ENCODE measurements at places on chromosomes 2 and 18.

DNA sequence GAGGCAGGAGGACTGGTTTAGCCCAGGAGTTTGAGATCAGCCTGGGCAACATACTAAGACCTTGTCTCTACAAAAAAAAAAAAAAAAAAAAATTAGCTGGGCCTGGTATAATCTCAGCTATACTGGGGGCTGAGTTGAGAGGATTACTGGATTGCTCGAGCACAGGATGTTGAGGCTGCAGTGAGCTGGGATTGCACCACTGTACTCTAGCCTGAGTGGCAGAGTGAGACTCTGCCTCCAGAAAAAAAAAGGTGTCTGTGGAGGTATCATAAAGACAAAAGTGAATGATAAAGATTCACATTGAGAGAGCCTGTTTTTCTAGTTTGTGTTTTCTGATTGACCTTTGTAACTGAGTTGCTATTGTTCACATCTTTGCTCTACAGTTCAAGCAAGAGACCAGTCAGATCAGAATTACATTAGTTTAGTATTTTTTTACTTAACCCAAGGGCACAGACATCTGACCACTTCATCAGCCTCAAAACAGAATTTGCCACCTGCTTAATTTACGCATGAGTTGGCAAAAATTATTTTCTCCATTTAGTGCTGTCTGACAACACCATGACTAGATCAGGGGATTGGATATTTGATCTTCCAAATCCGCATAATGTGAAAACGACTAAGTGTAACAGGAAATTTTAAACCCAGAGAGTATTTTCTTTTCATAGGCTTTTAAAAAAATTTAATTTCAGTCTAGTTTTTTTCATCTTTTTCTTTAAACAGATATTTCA lies 271.0 kb downstream of the TGIF1 start:
- no peak for DNase-seq

DNA sequence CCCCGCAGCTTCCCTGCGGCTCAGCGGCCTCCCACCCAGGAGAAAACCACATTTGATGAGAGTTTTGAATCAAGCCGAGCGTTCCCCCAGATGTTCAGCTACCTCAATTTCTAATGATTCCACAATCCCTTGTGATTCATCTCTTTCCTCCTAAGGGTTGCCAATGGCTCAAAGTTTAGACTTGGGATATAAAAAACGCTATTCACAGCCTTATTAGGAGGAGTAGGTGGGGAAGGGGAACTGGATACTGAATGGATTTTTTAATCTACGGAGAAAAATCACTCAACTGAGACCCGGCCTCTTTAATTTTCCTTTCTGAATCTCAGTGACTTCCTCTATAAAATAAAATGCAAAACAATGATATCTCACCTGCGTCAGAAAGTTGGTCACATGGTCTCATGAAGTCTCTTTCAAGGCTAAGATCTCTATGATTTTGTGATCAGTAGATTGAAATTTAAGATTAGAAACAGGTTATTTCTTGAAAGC lies 192.6 kb upstream of the TCF4 start:
- peak; percentile 40 for DNase-seq

- DNase-seq, result no peak
Observed at GRCh38 chr2:199830531-199830930, 20.5 kb downstream of the FTCDNL1 start.

- no peak for DNase-seq
Observed at GRCh38 chr18:14979875-14980274, 231.9 kb downstream of the ANKRD30B start.

DNA sequence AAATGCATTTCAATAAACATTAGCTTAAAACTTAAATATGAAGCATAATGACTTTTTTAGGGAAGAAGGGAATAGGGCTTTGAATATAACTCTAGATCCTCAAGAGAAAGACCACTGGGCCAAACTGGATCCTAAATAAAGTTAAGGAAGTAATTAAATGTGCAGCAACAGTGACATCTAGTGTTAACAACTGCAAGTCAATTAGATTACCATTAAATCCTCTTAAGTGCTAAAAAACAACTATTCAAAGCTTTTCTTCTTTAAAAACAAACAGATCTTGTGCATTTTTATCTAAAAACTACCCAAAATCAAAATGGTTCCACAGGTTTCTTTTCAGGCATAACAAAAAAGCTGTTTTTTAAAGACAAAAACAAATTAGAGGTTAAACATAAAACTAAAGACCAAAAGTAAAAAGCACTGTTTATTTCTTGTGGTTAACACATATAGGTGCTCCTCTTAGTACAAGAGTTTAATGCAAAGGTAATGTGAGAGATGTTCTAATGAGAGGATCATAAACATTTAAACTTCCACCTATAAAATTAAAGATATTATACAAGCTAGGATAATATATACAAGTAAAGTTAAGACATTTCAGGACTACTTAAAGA lies 111.4 kb downstream of the THADA start:
- DNase-seq, result peak; percentile 94

- no peak for DNase-seq
Observed at GRCh38 chr2:213010106-213010779, 141.2 kb downstream of the IKZF2 start.

GRCh38 chr2:62787386-62787785 lies 81.9 kb downstream of the EHBP1 start:
- DNase-seq, result peak; percentile 73

GRCh38 chr18:5600378-5601071 lies 56.7 kb upstream of the EPB41L3 start:
- peak; percentile 55 for DNase-seq

DNA sequence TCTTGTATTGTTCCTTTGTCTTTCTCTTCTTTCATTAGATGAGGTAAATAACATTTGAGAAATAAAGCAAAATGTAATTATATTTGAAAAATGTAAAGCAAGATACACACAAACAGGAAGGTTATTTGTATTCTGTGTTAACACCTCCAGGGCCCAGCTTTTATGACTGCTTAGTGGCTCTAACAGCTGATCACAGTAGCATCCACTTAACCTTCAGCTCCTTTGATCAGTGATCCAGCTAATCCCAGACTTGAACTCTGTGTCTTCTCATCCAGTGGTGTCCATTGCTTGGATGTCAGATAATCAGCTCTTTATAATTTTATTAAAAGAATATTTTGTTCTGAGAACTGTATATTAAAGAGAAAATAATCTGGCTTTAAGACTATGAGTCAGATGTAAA lies 44.5 kb downstream of the PSMD14 start:
- no peak for DNase-seq

DNA sequence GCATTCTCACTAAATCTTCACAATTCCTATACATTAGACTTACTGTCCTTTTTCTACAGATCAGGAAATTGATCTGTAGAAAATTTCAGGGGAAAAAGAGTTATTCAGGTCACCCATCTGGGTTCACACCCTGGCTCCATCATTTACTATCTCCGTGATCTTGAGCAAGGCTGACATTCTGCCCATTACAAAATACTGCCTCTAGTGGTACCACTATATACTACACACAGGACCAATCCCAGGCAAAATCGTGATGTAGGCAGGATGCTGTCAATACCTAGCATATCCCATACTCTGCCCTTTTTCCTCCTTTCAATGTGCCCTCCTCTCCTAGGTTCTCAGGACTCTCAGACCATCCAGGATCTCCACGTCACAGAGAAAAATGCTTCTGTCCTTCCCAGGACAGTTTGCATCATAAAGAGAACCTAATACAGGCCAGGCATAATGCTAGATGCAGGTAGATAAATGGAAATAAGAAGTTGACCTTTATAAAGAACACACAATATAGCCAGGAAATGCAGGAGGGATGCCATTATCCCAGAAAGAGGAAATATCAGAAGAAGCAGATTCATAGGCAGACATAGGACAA lies 101.9 kb downstream of the CDH20 start:
- DNase-seq, result peak; percentile 5

- DNase-seq, result no peak
Observed at GRCh38 chr2:136217996-136218395, 100.0 kb upstream of the CXCR4 start.

DNA sequence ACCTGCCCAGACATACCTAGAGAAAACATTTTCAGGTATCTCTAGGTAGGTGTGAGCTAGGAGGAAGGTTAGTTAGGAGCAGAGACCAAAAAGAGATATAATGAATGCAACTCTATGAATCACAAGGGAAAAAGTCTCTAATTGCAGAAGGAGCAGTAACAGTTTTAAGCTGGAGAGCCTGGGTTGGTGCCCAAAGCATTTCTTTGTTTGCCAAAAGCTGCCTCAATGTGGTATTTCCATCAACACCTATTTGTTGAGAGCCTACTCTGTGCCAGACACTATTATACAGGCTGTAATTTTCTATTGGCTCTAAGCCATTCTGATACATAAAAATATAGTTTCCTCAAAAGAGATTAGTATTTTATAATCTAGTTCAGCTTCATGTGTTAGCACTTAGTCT lies 141.6 kb downstream of the UBE2E3 start:
- no peak for DNase-seq

DNA sequence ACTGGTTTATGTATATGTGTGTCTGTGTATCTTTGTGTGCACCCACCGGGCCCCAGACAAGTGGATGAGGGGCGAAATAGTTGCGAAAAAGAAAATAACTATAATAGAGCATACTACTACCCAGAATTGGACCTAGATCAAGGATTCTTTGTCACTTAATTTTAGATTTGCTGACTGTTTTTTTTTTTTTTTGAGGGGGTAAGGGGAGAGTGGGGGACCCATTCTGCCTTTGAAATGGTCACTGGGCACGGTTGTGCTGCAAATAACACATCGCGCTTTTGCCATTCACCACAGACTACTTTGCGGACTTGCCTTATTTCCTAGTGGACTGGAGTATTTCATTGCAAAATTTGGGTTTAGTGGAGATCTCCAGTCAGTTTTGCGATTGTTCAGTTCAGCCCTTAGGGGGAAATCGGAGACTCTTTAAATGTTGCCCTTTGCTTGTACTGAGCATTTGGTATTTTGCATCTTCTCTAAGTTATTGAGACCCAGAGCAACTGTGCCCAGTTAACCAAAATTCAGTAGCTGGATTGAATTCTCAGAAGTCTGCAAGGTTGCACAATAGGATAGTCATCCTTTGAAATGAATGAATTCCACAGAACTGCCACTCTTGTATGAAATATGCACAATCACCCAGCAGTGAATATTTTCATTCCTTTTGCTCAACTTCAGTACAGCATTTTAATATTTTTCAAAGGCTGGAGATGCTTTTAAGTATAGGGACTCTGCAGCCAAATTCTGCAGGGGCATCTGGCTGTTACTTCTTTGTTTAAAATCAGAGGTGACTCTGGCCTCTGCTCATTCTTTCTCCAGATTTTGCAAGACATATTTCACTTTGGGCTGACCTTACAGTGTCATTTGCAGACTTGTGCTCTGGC lies 2.9 kb downstream of the TRIB2 start:
- peak; percentile 88 for DNase-seq

GRCh38 chr18:26741048-26741447 lies 124.5 kb downstream of the AQP4 start:
- no peak for DNase-seq

DNA sequence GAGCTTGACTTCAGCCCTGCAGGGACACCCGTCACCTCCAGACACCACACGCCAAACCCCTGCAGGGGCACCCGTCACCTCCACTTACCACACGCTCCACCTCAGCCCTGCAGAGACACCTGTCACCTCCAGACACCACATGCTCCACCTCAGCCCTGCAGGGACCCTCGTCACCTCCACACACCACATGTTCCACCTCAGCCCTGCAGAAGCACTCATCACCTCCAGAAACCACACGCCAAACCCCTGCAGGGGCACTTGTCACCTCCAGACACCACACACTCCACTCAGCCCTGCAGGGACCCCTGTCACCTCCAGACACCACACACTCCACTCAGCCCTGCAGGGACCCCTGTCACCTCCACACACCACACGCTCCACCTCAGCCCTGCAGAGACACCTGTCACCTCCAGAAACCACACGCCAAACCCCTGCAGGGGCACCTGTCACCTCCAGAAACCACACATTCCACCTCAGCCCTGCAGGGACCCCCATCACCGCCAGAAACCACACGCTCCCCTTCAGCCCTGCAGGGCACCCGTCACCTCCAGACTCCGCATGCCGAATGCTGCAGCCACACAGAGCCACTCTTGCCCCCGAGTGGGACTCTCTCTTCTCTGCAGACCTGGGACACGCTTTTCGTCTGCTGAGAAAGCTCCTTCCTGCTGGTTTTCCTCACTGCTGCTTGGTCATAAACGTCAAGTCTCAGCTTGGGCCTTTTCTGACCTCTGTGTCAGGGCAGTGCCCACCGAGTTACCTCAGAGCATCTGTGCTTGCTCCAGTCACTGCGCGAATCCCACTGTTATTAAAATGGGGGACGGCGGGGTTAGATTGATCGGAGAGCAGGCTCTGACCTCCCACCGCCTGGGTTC lies 77.5 kb upstream of the SALL3 start:
- no peak for DNase-seq

DNA sequence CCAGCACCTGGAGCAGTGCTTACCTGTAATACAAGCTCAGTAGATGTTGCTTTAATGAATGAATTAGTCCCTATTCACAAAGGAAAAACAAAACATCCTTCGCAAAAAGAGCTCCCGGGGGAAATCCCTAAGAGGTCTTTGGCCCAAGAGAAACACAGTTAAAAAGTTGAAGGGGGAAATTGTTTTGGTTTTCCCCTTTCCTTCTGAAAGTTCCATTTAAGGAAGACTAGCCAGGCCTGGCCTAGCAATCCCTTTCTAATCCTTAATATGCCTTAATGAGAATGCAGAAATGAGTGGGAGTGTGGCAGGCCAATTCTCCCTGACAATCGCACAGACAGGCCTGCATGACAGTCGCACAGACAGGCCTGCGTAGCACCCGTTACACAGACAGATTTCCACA lies 33.5 kb upstream of the REL start:
- DNase-seq, result no peak

Measured in cardiac fibroblast (primary cell).